CD14-positive monocyte (primary cell): ENCODE measurements at places on chromosomes 16 and 17.
A peak's percentile ranks its signal among the peaks of the same experiment; 100 is the strongest.

DNA sequence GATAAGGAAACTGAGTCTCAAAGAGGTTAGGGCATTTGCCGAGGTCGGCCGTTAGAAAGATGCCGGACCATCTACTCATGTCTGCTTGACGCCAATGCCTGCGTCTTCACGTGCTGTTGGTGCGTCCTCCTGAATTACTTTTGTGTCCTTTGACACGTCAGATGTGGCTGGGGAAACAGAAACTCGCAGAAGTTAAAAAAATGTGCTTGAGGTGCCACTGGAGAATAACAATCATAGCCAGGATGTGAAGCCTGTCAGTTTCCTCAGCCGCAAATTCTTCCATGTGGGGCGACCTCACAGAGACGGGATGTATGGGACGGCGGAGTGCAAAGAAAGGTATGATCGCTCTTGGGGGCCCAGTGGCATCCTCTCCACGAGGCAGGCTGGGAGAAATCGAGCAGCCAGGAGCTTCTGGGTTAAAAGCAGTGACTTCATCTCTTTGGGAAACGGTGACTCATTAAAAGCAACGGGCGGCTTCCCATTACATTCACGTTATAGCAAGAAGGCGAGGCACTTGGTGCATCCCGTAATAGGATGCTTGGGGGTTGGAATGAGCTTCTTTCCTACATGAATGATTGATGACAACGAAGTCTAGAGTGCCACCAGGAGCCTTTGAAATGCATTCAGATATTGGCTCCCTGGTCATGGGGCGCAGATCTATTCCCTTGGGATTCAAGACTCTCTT lies 67.8 kb downstream of the BMERB1 start:
- no peaks in the 10 kb centered on the region for H3K36me3 ChIP-seq
- H3K4me3 ChIP-seq, result no peak overlapping the region
- no peak for DNase-seq
- H3K27ac ChIP-seq, result no peak overlapping the region

GRCh38 chr17:20992987-20993862 lies 49.6 kb downstream of the USP22 start:
- DNase-seq, result peak; percentile 55
- no peak overlapping the region for H3K27ac ChIP-seq
- no peak overlapping the region for H3K4me3 ChIP-seq
- H3K36me3 ChIP-seq, result no peaks in the 10 kb centered on the region
- no peaks in the 10 kb centered on the region for H3K4me1 ChIP-seq
- no peaks in the 10 kb centered on the region for H3K27me3 ChIP-seq

- peak within 1 kb of the TSS; percentile 78 for H3K4me3 ChIP-seq
- H3K27ac ChIP-seq, result peak within 1 kb of the TSS; percentile 85
- H3K36me3 ChIP-seq, result peaks cover 11% of the 10 kb centered on the region
Measured at GRCh38 chr16:29745853-29746345, at the start of gene C16orf54. Gene C16orf54 (minus strand): TSS chr16:29745990. CDS start chr16:29744951, 1,039 bp downstream.

DNA sequence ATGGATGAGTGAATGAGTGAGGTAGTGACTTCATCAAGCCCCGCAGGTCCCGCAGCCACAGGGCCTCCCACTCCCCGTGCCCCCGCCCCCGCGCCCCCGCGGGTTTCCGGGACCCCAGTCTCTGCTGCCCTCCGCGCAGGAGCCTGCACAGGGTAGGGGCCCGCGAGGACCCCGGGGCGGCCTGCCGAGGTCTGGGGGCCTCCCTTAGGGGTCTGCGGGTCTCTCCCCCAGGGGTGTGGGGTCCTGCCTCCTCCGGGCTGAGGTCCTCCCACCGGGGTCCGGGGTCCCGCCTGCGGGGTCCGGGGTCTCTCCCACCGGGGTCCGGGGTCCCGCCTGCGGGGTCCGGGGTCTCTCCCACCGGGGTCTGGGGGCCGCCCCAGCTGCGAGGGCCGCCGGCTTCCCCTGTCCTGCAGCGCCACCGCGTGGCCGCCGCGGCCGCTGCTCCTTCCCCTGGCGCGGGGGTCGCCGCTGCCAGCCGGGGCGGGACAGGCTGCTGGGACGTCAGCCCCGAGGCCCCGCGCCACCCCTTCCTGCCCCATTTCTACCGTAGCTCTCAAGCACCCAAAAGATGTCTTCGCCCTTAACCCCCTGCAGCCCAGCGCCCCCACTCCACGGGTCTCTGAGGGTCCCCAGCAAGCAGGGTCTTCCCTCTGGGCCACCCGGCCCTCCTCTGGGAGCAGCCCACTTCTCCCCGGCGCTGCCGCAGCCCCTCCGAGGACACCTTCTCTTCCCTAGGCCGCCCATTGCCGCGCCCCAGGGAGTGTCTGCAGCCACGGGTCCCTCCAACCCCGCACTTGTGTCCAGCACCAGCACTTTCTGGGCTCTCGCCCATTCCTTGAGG lies 10.4 kb upstream of the CHMP6 start:
- H3K4me3 ChIP-seq, result no peak overlapping the region
- H3K27ac ChIP-seq, result no peak overlapping the region
- DNase-seq, result no peak
- H3K27me3 ChIP-seq, result no peaks in the 10 kb centered on the region

GRCh38 chr16:29975134-29975538 lies 1.5 kb downstream of the TAOK2 start:
- peaks cover 41% of the 10 kb centered on the region for H3K36me3 ChIP-seq
- peak overlapping the region; percentile 77 for H3K27ac ChIP-seq
- no peak for DNase-seq
- peak overlapping the region; percentile 98 for H3K4me3 ChIP-seq
- peaks cover 31% of the 10 kb centered on the region for H3K4me1 ChIP-seq

DNA sequence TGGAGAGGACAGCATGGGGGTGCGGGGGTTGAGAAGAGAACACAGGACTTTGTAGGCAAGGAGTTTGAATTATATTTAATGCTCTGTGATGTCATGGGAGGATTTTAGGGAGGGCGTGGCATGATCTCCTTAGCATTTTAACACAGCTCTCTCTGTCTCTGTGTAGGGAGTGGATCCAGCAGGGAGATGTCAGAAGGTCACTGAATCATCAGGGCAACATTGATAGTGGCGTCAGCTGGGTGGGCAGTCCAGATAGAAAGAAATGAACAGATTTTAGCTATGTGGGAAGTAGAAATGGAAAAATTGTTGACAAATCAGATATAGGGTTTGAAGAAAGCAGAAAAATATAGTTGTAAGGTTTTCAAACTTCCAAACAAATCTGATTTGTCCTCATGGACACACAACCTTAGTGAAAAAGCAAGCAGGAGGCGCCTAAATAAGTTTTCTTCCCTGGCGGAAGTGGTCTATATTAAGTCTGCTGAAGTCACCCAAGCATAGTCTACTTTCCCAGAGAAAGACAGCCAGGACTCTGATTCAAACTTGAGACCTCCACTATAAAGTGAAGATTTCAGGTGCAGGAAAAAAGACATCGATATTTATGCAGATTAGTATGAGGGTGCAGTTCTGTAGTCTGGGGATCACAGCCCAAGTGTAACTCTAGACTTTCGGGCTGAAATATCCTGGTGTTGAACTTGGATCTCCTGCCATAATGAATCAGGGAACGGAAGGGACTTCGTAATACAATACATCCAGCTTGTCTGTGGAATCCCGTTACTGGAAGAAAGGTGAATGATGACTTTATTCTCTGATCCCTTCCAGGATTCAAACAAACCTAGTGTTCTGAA lies 10.1 kb upstream of the PCTP start:
- no peaks in the 10 kb centered on the region for H3K4me1 ChIP-seq
- no peaks in the 10 kb centered on the region for H3K27me3 ChIP-seq
- no peak overlapping the region for H3K27ac ChIP-seq
- H3K36me3 ChIP-seq, result no peaks in the 10 kb centered on the region

DNA sequence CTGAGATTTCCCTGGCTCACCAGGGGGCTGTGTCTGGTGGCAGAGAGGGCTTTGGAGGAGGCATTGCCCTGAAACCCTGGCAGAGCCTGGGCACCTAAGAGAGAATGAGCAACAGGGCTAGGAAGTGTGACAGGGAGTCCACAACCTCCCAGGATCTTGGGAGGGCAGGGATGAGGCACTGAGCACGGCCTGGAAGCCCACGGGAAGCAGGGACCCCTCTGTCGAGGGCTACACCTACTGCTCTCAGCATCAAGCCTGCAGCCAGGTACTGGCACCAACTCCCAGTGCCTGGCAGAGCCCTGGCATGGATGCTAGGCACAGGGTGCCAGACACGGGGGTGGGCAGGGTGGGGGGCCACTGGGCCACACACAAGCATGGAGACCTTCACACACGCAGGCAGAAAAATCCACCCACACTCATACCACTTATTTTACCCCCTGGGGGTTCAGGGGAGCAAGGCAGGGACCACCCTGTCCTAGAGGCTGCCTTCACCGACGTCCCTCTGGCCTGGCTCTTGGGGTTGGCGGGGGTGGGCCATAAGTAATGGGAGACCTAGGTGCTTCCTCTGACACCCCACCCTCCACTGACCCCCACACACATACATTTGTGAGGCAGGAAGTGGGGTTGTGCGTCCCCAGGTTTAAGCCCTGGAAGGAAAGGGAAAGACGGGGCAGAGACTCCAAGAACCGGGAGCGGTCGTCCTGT lies 970 bp upstream of the HSD11B2 start:
- H3K36me3 ChIP-seq, result no peaks in the 10 kb centered on the region
- peaks cover 23% of the 10 kb centered on the region for H3K4me1 ChIP-seq
- H3K27me3 ChIP-seq, result peaks cover 57% of the 10 kb centered on the region
- no peak overlapping the region for H3K27ac ChIP-seq
- H3K4me3 ChIP-seq, result peak overlapping the region; percentile 69

GRCh38 chr17:72116661-72117521 lies 3.9 kb upstream of the SOX9 start:
- no peak for DNase-seq
- no peaks in the 10 kb centered on the region for H3K4me1 ChIP-seq
- no peak overlapping the region for H3K27ac ChIP-seq

GRCh38 chr17:42697108-42697811 lies 14.9 kb downstream of the CNTNAP1 start:
- H3K4me3 ChIP-seq, result no peak overlapping the region
- peaks cover 39% of the 10 kb centered on the region for H3K36me3 ChIP-seq
- H3K27ac ChIP-seq, result no peak overlapping the region
